ENCODE measurements at places on chromosomes 12 and 14.

DNA sequence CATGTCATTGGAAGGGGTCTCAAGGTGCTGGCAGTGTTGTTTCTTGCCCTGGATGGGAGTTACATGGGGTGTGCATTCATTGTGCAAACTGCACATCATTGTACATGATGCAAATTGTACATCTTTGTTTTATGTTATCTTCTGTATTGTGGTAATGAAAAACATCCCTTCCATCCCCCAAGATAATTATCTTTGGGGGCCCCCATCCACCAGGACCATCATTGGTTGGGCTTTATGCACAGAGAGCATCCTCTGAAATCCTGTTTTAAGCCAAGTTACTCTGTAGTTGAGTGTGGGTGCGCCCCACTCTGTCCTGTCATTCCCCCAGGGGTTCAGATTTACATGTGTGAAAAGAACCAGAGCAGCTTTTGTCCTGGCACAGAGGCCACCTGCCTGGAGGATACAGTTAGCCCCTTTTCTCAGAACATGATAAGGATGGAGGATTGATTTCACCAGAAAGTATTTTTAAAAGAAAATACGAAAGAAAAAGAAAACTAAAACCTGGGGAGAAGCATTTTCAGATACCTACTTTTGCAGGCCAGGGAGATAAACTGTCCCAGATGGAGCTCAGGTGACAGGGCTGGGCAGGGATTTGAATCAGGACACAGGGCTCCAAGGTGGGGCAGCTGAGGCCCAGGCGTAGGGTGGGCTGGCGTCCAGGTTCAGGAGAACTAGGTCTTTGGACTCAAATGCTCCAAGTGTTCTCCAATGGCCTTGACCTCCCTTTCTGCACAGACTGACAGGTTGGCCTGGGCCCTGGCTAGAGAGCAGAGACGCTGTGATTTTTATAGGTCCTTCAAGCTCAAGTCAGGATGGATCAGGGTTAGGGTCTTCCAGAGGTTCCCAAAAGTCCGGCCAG, 17.2 kb downstream of the WSCD2 start:
- no peak for DNase-seq

DNA sequence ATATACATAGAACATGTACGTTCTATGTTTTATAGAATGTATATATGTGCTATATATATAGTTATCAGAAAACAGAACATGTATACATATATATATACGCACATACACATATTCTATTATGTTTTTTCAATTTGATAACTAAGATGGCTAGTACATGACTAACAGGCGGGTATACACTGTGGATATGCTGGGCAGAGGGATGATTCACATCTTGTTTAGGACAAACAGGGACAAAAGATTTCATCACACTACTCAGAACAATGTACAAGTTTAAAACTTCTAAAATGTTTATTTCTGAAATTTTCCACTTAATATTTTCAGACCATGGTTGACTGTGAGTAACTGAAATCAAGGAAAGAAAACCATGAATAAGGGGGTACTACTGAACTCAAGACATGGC, 17.4 kb downstream of the TIMELESS start:
- DNase-seq, result no peak

- DNase-seq, result peak; percentile 80
Measured at GRCh38 chr14:105193916-105194782, 13.0 kb upstream of the NUDT14 start.

GRCh38 chr12:129550353-129550752, 353.5 kb downstream of the TMEM132D start:
- peak; percentile 95 for DNase-seq

GRCh38 chr14:88599761-88600439, 37.1 kb downstream of the ZC3H14 start:
- DNase-seq, result no peak

DNA sequence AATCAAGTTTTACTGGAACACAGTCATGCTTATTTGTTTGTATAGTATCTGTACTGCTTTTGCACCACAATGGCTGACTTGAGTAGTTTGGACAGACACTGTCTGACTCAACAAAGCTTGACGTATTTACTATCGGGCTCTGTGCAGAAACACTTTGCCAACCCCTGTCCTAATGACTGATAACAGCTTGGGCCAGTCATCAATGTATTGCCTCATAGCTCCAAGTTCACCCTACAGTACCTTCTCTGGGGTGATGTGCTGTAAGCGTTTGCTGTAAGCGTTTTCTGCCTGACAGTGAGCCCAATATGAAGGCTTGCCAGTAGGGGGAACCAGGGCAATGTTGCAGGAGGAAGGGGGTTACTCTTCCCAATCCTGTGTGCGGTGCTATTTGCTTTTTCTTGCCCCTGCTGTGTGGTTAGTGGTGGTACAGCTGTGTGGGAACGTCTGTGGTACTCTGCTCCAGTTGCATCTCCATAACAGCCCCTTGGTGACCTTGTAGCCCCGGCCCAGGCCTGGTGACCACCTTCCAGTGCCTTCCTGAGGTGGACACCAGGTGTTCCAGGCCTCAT, 5.4 kb upstream of the CCDC177 start:
- peak; percentile 73 for DNase-seq

GRCh38 chr12:111129149-111129767, 208.9 kb upstream of the MYL2 start:
- no peak for DNase-seq

GRCh38 chr12:100796621-100797020, 2.0 kb downstream of the ANO4 start:
- DNase-seq, result no peak

GRCh38 chr12:49533331-49533730, 5.5 kb upstream of the KCNH3 start:
- no peak for DNase-seq

- no peak for DNase-seq
Measured at GRCh38 chr14:46571970-46572369, 79.6 kb downstream of the RPL10L start.

DNA sequence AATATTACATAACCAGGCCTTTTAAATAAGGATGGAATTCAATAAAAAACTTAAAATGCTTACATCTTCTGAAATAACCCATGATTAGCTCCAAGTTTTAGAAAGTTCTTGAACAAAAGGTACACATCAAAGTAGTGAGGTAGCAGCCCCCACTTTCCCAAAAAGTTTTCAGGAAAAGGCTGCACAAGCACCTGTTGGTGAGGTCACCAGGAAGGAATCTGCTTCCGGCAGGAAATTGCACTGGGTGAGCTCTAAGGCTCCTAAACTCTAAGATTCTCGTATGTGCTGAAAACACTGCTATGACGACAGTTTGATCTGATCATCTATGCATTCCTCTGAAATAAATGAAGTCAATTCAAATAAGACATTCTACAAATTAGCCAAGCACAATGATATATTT, 34.3 kb upstream of the TTC7B start:
- DNase-seq, result no peak

DNA sequence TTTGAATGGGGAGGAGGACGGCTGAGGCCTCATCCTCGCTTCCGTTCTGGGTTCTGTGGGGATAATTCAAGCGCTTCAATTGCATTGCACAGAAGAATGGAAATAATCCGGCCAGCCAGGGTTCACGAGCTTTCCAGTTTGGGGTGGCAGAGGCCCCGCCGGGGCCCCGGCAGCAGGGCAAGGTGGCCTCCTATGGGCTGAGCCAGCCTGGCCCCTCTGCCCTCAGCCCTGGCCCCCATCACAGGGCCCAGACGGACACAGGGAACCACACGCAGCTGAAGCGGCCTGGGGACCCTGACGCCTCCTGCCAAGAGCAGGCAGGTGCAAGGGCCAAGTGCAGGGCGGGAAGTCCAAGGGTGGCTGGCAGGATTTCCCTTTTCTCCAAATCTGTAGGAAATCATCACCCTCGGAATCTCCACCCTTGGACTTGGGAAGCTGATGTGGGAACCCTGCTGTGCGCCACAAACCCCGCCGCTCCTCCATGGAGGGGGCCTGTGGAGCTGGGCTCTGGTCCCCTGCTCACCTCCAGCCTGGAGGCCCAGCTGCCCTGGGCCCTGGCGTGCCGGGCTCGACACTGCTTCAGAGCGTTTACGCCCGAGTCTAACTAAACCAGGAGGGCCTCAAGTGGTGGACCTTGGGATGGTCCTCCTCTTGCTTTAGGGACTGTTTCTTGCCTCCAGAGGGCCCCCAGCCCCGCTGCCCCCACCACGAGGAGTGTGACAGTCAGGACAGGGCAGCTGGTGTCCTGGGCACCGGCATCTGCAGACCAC, 78.4 kb downstream of the MOK start:
- DNase-seq, result no peak

DNA sequence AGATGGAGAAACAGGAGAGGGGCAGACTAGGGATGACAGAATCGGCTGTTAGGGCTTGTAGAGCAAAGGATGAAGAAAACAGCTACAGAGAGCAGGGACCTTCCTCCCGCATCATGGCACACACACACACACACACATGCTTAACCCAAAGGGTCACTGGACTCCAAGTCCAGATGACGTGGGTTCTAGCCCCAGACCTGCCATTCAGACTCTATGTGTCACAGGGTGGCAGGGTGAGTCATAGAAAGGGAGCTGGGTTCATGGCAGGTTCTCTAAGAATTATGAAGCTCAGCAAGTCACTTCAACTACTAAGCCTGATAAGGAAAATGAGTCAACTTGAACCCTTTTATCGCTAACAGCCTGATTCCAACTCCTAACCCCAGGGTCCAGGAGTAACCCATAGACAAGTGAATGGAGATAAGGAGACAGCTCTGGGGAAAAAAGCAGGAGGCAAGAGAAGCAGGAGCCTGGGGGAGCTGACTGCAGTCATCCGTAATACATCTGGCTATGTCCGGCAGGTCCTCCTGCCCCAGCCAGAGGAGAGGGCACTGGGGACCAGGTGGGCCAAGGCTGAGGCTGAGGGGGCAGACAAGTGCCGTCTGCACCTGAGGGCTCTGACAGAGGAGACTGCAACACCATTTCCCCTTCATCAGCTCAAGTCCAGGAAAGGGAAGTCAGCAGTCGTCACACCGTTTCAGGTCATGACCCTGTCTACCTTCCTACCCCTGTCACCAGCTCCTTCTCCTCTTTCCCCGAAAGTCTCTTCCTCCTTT, 3.6 kb upstream of the TNFRSF1A start:
- no peak for DNase-seq

GRCh38 chr12:50999093-50999492, 27.1 kb downstream of the SLC11A2 start:
- DNase-seq, result no peak

- no peak for DNase-seq
Measured at GRCh38 chr12:114995891-114996290, 311.9 kb upstream of the TBX3 start.

GRCh38 chr12:113422030-113422885, at the start of gene SDSL:
Gene SDSL (plus strand): TSS chr12:113422380. CDS start chr12:113427983, 5,603 bp downstream.
- DNase-seq, result no peak

DNA sequence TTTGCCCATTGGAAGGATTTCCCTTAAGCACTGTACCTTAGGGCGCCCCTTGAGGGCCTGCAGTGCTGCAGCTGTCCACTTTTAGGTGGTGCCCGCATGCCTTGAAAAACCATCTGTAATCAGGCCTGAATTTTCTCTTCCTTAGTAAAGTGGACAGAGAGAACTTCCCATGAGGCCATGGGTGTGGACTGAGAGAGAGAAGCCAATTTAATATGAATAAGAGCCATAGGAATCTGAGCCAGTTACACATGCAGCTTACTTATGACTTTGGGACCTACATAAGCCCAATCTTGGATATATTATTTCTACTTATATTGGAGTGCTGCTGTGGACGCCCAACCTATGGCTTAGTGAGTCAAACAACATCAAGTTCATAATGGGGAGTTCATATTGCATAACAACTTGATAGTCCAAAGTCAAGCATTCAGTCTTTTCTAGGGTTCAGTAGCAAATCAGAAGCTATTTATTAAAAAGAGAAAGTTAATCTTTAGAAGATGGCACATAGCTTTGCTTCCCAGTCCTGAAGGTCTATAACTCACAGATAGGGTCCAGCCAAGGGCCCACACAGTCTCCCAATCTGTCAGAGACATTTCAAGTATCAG, 11.1 kb upstream of the ETV6 start:
- DNase-seq, result no peak

- no peak for DNase-seq
Measured at GRCh38 chr12:96242597-96242996, 48.4 kb downstream of the ELK3 start.

GRCh38 chr14:75222208-75222701, 45.8 kb upstream of the TMED10 start:
- no peak for DNase-seq

- DNase-seq, result no peak
Measured at GRCh38 chr12:106690569-106691305, 83.7 kb upstream of the RIC8B start.

GRCh38 chr14:52352061-52352491, 38.0 kb downstream of the PTGER2 start:
- no peak for DNase-seq

- DNase-seq, result no peak
Measured at GRCh38 chr12:112450725-112451124, 32.0 kb downstream of the PTPN11 start.

DNA sequence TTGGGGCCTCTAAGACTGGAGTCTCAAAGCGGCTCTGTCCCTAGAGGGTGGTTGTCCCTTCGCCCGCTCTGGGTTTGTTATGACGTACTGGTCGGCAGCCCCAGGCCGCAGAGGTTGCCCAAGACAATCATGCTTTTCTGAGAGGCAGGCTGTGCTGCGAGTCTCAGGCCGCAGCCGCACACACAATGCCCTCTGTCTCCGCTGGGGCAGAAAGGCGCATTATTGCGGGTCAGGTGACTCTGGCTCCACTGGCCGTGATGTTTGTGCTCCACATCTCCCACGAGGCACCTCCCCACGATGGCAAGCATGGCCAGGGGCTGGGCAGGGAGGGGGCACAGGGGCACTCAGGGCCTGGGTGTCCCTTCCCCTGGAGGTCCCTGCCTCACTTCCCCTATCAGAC, 21.0 kb upstream of the PLEKHG3 start:
- DNase-seq, result no peak

DNA sequence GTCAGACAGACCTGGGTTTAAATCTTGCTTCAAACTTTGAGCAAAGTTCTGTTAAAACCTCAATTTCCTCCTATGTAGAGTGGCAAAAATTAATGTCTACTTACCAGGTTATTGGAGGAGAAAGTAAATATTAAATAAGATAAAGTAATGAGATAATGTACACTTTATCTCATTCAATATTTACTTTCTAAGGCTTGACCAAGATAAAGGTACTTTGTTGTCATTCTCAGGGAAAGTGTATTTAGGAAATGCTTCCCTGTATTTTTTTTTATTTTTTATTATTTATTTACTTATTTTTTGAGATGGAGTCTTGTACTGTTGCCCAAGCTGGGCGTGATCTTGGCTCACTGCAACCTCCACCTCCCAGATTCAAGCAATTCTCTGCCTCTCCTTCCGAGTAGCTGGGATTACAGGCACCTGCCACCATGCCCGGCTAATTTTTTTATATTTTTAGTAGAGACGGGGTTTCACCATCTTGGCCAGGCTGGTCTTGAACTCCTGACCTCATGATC, 4.7 kb downstream of the FAM161B start:
- DNase-seq, result no peak

DNA sequence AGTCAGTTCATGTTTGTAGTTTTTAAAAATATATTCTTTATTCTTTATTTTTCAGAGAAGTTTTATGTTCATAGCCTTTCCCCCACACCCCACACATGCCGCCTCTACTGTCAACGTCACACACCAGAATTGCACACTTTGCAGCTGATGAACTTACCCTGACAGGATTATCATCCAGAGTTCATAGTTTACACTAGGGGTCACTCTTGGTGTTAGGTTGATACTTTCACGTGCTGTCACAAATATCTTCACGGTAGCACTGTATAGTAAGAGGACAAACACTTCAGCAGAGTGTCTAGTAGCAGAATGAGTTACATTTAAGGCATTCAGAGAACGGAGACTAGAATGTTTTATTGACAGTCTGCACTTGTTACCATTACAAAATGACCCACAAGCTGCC, 5.1 kb downstream of the DPPA3 start:
- no peak for DNase-seq

Data from NCI-H2081 (cell line).